ENCODE measurements at places on chromosomes 4 and X. TPM values are rescaled to one million over a fixed set of nuclear protein-coding genes. Genes with fewer than 3 reads are reported as not detected.

PCSK1N gene
- total RNA-seq = 0.45 TPM

MND1 gene
- 1.3 TPM for total RNA-seq

PPARGC1A gene
- total RNA-seq = 2.6 TPM

ZNF630 gene
- 7.7 TPM for total RNA-seq

RHOXF2 gene
- total RNA-seq = not detected

PCDH7 gene
- 232 TPM for total RNA-seq

MAGEA8 gene
- not detected for total RNA-seq

FAM184B gene
- total RNA-seq = not detected

ADH1B gene
- total RNA-seq = 502 TPM

GAB3 gene
- 12.8 TPM for total RNA-seq

WDR1 gene
- total RNA-seq = 593 TPM

TLR6 gene
- 12.8 TPM for total RNA-seq

IBSP gene
- 2.6 TPM for total RNA-seq

PDLIM3 gene
- total RNA-seq = 411 TPM

SHOX gene
- total RNA-seq = not detected

KCND1 gene
- 3.4 TPM for total RNA-seq

FGD1 gene
- total RNA-seq = 7.2 TPM

ALAS2 gene
- 2.5 TPM for total RNA-seq

FAT4 gene
- total RNA-seq = 40.5 TPM

PDE6B gene
- 2.4 TPM for total RNA-seq

HPSE gene
- total RNA-seq = 5.0 TPM

TMEM154 gene
- total RNA-seq = 5.1 TPM

IQSEC2 gene
- total RNA-seq = 27.4 TPM

COL25A1 gene
- 2.2 TPM for total RNA-seq
